ENCODE measurements at places on chromosomes 5 and 9. TPM values are rescaled to one million over a fixed set of nuclear protein-coding genes. Genes with fewer than 3 reads are reported as not detected.

HTR4 gene
- not detected for total RNA-seq

TMEM215 gene
- total RNA-seq, result not detected

PRDM9 gene
- total RNA-seq, result not detected

PGM5 gene
- total RNA-seq, result not detected

LHX3 gene
- not detected for total RNA-seq

CDH9 gene
- total RNA-seq, result not detected

ACOT12 gene
- not detected for total RNA-seq

NIPAL4 gene
- 2.1 TPM for total RNA-seq

CDH10 gene
- total RNA-seq, result not detected

Measured in activated T-helper 2 cell treated with anti-CD3 and anti-CD28 coated beads, Interferon-gamma antibody, Interleukin-2, Interleukin-4, amounts not matched to agents 10 μg/mL and 5 μg/mL and 100 μg/mL, durations not matched to agents 14 hours and 24 hours and 36 hours (primary cell).